ENCODE measurements at places on chromosomes 5 and 9.
A peak's percentile ranks its signal among the peaks of the same experiment; 100 is the strongest.

GRCh38 chr5:127970854-127971425, 112.6 kb upstream of the SLC12A2 start:
- DNase-seq, result no peak

- DNase-seq, result no peak
Measured at GRCh38 chr5:34488984-34489383, 167.1 kb upstream of the RAI14 start.

GRCh38 chr9:91424403-91425176, 958 bp upstream of the NFIL3 start:
- DNase-seq, result no peak

DNA sequence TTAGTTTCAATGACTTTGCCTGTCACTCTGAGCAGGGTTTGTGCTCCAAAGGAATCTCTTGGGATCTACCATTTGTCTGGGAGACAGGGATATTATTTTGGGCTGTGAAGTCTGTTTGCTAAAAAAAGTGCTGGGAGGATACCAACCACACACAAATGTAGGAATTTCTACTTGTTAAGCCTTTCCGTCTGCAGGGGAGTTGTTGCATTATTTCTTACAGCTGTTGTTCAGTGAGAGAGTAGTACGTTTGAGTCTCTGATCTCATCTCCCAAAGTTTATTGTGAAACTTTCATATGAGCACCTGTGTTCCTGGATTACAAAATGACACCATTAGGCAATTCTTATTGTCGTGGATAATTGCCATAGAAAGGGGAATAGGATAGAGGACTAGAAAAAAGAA, 78.3 kb upstream of the SEMA6A start:
- no peak for DNase-seq

GRCh38 chr5:158998793-158999325, 100.9 kb downstream of the EBF1 start:
- no peak for DNase-seq

GRCh38 chr5:58816181-58816731, 233.4 kb downstream of the RAB3C start:
- no peak for DNase-seq

DNA sequence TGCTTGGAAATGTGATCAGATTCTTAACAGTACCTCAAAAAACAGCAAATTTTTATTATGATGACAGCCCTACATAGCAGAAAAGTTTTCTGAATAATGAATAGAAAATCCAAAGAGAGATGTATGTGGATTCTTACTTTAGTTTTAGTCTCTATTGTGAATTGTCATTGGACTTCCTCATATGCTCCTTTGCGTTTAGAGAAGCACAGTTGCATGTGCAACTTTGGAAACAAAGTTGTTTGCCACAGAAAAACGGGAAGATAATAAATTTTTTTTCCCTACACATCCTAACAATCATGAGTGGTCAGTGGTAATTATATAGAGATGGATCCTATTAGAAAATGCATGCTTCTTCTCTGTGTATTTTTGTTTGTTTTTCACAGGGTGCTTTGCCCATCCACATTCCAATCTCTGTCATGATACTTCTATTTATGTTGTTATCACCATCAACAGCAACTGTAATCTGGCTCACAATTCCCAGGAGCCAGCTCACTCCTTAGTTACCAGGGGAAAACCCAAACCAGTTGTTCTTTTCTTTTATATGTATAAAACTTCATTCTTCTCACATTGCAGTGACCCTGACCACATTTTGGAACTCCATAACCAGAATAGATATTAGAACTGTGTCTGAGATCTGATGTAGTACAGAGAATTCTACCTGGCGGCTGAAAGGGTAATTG, 118.7 kb downstream of the NDUFS4 start:
- no peak for DNase-seq

DNA sequence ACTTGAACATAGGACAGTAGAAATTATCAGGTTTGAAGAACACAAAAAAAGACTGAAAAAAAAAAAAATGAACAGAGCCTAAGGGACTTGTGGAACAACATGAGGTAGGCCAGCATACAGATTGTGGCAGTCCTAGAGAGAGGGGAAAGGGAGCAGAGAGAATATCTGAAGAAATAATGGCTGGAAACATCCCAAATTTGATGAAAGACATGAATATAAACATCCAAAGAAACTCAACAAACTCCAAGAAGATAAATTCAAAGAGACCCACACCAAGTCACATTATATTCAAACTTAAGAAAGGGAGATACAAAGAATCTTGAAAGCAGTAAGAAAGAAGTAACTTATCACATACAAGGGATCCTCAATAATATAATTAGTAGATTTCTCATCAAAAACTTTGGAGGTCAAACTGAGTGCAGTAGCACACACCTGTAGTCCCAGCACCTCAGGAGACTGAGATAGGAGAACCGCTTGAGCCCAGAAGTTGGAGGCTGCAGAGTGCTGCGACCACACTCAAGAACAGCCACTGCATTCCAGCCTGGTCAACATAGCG, 9.1 kb downstream of the PLAA start:
- no peak for DNase-seq

DNA sequence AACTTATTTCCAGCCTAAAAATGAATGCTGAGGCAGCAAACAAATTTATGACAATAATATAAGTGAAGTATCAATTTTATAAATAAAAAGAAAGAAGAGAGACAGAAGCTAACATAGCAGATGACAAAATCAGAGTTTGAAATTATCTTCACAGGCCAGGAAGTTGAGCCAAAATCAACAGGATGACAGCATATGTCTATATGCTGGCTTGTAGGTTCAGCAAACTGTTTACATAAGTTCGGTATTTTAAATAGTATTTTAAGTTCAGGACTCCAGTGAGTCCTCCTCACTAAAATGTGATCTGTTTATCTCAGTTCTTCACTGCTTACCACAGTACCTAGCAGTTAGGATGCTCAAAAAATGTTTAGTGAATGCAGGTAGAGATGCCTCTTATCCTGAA, 359.6 kb upstream of the SMC2 start:
- DNase-seq, result no peak

DNA sequence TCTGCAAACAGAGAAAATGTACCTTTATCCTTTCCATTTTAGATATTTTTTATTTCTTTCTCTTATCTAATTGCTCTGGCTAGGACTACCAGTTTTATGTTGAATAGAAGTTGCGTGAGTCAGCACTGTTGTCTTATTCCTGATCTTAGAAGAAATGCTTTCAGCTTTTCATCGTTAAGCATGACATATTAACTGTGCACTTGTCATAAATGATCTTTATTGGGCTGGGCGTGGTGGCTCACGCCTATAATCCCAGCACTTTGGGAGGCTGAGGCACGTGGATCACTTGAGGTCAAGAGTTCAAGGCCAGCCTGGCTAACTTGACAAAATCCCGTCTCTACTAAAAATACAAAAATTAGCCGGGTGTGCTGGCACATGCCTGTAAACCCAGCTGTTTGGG, 8.2 kb upstream of the ECM2 start:
- DNase-seq, result no peak

DNA sequence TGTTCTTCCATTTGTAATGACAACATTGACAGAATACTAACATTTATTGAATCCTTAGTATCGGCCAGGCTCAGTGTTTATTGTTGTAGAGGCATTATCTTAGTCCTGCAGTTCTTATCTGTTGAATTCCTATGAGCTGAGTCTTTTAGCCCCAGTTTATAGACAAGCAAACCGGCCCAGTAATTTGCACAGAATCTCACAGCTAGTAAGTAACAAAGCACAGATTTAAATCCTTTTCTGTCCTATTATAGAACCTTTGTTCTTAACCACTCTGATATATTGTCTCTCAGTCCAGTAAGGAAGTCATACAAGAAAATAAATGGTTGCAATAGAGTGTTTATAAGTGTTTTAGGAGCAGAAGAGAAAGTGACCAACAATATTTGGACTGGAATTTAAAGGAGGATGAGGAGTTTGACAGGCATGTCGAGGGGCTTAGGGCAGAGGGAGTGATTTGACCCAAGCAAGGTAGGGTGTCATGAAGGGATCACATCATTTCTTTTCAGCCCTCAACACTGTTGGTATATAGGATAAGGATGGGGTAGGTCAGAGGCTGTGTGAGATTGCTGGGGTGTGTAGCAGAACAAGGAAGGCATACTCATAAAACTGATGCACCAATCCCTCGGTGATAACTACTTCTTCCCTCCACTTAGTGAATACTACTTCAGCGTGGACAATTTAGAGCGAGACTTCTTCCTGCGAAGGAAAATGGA, 39.5 kb downstream of the LARP1 start:
- DNase-seq, result no peak

GRCh38 chr5:172407822-172408221, 46.5 kb downstream of the SH3PXD2B start:
- no peak for DNase-seq

- DNase-seq, result no peak
Measured at GRCh38 chr5:135230251-135230925, 168.6 kb downstream of the MACROH2A1 start.

DNA sequence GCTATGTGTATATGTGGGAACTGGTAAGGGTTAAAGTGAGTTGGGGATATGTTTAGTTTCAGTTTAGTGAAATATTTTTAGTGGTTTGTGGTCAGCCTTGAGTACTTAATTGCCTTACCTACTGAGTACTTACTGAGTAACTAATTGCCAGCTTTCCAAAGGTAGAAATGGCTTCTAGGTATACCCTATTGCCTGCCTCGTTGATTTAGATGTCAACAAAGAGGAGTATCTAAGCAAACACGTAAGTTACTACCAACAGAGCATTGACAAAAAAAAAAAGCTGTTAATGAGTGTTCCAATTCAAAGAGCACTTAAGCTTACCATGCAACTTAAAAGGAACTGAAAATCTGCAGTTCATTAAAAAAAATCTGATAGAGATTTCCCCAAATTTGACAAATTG, 8.8 kb downstream of the ATP10B start:
- no peak for DNase-seq

DNA sequence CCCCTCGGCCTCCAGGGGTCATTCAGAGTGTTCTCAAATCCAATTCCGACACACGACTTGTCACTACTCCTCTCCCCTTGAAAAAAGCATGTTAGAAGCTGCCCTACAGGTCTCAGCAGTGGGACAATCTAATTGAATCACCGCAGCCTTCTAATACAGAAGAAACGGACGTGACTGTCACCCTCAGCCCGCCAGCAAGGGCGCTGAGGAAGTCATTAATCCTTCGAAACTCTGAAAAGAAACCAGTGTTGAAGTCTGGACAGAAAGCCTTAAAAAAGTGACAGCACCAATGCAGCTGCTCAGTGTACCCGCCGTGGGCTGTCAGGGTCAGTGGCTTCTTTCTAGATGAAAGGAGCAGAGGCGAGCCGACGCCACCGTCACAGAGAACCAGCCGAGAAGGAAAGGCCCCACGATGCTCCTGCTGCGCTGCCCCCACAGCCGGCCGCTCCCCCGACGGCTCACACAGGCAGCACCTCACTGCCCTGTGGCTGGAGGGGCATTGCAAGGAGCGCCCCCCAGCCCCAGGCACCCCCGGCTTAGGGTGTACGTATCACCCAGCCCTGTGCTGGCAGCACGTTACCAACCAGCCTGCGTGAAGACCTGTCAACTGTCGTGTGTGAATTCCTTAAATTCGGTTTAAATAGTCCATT, 5.7 kb downstream of the BRD3OS start:
- DNase-seq, result no peak

- no peak for DNase-seq
Measured at GRCh38 chr9:21904776-21905175, 89.4 kb downstream of the CDKN2A start.

GRCh38 chr5:6788956-6789649, 75.9 kb downstream of the TENT4A start:
- DNase-seq, result no peak

DNA sequence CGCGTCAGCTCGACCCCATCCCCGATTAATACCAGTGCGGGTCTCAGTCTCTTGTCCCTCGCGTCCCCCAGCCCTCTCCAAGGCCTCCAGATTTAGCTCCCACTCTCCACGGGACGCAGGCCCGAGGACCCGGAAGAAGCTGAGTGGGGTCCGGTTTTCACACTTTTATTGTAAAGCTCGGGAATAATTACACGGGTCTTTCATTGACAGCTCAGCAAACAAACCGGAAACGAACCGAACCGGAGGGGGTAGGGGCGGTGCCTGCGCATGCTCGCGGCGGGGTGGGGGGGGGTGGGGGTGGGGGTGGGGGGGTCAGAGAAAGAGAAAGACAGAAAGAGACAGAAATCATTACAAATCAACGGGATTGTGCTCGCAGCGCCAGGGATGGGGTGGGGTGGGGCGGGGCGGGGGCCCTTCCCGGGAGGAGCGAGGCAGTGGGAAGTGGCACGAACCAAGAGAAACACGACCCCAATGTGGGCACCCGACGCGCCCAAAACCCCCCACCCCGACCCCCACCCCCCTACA, 27.9 kb downstream of the PCDH1 start:
- DNase-seq, result peak; percentile 13

DNA sequence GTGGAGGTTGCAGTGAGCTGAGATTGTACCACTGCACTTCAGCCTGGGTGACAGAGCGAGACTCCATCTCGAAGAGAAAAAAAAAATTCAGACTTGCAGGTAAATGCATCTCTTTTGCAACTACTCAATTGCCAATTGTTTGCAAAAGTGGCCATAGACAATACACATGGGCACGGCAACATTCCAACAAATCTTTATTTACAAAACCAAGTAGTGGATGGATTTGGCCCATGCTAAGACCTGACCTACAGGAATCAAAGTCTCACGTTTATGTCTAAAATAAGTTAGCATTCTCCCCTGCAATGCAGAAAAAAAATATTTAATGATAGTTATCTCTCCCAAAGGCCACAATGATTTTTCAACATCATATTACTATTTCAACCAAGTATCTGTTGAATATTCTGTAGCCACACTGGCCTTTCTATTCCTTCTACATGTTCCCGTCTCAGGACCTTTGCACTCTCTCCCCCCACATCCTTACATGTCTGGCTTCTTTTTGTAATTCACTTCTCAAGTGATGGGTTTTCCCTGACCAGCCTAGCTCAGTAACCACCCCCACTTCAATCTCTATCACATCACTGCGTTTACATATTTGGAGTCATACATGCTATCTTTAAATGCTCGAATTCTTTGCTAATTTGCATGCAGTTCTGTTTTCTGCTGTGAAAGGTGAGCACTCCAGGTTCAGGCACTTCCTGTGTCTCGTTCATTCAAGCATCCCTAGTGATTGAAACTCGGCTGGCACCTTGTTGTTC, 54.2 kb downstream of the FNBP1 start:
- no peak for DNase-seq

- DNase-seq, result no peak
Measured at GRCh38 chr5:160926428-160926827, 74.4 kb upstream of the ATP10B start.

DNA sequence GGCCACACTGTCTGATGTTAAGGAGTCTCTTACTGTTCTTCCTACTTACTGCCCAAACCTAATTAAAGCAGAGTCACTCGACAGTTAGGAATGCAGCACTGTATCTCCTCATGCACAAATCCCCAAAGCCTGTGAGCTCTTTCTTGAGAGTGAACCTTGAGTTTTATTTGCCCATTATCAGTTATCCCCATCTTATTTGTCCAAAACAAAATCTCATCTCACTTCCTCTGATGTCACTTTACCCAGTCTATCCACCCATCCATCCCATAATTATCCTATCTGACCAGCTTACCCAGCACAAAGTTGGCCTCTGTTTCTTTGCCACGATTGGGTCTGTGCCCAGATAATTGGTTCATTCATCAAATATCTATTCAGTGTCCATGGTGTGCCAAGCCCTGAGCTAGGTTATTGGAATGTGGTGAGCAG, 250.8 kb downstream of the SLIT3 start:
- no peak for DNase-seq
